H9 (cell line): ENCODE measurements at places on chromosomes 5 and 9.

- H3K27ac ChIP-seq = no peak overlapping the region
- DNase-seq = no peak
- H3K4me1 ChIP-seq = no peaks in the 10 kb centered on the region; the same call in none of the 2 replicates
Observed at GRCh38 chr5:158483281-158483860, 616.3 kb downstream of the EBF1 start.

DNA sequence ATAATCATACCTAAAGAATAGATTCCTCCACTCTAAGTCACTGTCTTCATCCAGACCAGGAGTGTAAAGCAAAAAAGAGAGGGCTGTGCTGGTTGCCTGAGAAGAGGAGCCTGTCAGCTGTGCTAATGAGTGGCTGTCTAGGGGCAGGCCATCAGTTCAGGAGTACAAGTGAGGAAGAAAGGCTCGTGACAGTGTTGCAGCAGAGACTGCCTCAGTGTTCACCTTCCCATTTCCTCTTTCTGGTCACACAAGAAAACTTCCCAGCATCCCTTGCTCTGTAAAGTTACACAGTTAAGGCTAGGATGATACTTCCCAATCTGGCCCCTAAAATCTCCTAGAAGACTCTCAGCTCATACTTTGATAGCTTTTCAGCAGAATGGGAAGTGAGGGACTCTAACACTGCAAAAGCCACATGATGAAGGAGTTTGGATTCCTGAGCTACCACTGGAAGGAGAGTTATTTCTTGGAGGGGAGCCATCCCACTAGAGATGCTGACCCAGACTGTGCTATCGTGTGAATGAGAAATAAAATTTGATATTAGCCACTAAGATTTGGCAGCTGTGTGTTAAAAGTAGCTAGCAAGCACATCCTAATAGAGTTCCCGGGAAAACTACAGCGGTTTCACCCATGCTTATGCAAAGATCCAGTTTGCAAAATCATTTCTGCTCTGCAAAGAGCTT is 67.1 kb downstream of the ADAMTS12 start:
- peaks cover 2% of the 10 kb centered on the region for H3K4me1 ChIP-seq
- no peaks in the 10 kb centered on the region for H3K36me3 ChIP-seq
- H3K27ac ChIP-seq = no peak overlapping the region
- DNase-seq = no peak
- no peaks in the 10 kb centered on the region for H3K27me3 ChIP-seq

DNA sequence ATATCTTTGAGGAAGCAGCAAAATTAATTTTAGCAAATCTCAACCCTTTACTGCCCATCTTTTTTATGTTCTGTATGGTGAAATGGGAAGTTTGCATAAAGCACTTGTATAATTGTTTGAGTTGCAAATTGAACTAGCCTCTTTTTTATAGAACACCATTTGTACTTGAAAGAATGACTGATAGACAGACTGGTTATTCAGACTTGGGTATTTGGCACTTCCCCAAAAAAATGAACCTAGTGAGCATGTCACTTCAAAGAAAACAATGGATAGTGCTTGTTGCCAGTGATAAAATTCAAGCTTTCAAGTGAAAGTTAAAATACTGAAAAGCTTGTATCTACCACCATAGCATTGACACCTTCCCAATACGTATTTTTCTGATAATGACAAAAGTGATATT is 115.8 kb downstream of the ERCC6L2 start:
- no peaks in the 10 kb centered on the region for H3K27me3 ChIP-seq
- DNase-seq = no peak
- H3K36me3 ChIP-seq = peaks cover 26% of the 10 kb centered on the region
- no peak overlapping the region for H3K4me3 ChIP-seq

GRCh38 chr5:79349047-79349446 is 113.1 kb downstream of the JMY start:
- no peaks in the 10 kb centered on the region for H3K4me1 ChIP-seq
- H3K27ac ChIP-seq = no peak overlapping the region
- H3K27me3 ChIP-seq = no peaks in the 10 kb centered on the region
- H3K36me3 ChIP-seq = peaks cover 14% of the 10 kb centered on the region
- H3K4me3 ChIP-seq = no peak overlapping the region
- DNase-seq = no peak

DNA sequence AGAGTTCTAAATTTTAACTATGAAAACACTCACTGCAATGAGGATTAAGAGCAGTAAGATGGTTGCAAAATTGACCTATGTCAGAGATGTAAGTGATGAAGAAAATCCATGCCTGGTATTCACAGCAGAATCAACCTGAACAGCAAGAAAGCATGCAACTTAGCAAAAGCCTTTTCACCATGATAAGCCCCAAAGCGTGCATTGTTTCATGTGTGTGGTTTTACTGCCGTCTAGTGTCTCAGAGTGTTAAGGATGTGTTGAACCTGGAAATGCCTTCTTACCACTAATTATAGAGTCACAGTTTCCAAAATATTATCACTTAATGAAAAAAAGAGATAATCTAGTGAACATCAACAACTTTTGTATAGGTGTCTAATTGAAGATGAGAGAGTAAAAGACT is 415.2 kb upstream of the TRPC7 start:
- no peaks in the 10 kb centered on the region for H3K27me3 ChIP-seq
- DNase-seq = no peak
- H3K4me3 ChIP-seq = no peak overlapping the region
- H3K36me3 ChIP-seq = peaks cover 6% of the 10 kb centered on the region
- H3K27ac ChIP-seq = no peak overlapping the region

- peaks cover 10% of the 10 kb centered on the region for H3K36me3 ChIP-seq
- H3K4me1 ChIP-seq = peaks cover 10% of the 10 kb centered on the region
- no peak overlapping the region for H3K27ac ChIP-seq
- H3K27me3 ChIP-seq = no peaks in the 10 kb centered on the region
Observed at GRCh38 chr5:172003746-172004145, 2.7 kb downstream of the FBXW11 start.

GRCh38 chr9:37424204-37424685 is 1.7 kb downstream of the GRHPR start:
- H3K36me3 ChIP-seq = peaks cover 35% of the 10 kb centered on the region
- peaks cover 4% of the 10 kb centered on the region; the same call in 1 of the 2 replicates for H3K4me1 ChIP-seq
- peak overlapping the region; percentile 97; the same call in 2 of the 3 replicates for H3K4me3 ChIP-seq
- DNase-seq = no peak
- no peaks in the 10 kb centered on the region for H3K27me3 ChIP-seq

DNA sequence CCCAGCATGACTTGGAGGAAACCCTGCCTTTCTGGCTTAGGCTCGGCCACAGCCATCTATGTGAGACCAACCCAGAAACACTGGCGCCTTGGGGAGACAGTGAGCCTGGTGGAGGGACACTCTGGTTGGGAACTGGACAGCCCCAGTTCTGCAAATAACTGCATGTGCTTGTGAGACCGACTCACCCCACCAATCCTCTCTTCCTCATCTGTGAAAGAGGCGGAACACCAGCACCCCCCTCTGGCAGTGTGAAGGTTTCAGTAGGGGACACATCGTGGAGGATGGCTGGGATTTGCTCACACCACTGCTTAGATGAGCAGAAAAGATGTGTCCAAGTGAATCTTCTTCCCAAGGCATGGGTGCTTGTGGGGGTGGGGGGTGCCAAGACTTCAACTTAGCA is 43.4 kb upstream of the N4BP3 start:
- no peaks in the 10 kb centered on the region for H3K36me3 ChIP-seq
- no peaks in the 10 kb centered on the region for H3K4me1 ChIP-seq
- DNase-seq = peak; percentile 76
- H3K27me3 ChIP-seq = no peaks in the 10 kb centered on the region; the same call in 1 of the 2 replicates

DNA sequence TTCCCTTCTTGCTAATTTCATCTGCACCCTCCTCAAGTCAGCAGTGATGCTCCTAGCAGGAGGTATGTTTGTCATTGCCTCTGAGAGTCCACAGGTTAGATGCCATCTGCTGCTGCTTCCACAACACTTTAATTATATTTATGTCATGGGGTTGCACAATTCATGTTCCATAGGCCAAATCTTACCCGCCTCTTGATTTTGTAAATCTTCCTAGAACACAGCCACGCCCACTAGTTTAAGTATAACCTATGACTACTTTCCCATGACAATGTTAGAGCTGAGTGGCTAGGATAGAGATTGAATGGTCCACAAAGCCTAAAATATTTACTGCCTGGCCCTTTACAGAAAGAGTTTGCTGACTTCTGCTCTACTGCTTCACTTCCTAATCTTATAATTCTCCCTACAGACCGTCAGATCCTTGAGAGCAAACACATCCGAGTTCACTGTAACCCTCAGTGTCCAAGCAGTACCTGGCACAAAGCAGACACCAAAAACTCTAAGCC is 21.1 kb downstream of the LIFR start:
- H3K27me3 ChIP-seq = no peaks in the 10 kb centered on the region
- no peak overlapping the region for H3K4me3 ChIP-seq
- no peak for DNase-seq

DNA sequence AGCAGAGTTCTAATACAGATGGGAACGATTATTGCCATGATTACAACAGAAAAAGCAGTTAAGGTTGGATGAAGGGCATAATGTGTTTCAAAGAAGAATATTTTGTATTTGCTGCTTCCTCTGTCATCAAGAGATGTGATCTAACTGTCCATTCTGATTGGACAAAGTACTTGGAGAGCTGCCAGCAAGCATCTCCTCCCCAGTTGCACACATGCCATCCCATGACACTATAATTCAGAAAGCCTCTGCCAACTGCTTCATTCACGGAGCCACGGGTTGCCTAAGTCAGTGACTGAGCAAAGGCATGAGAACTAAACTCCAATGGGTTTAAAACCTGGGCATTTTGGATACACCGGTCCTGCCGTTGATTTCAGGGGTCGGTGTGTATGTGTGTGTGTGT is 253.8 kb downstream of the CRB2 start:
- H3K27me3 ChIP-seq = no peaks in the 10 kb centered on the region
- no peaks in the 10 kb centered on the region for H3K4me1 ChIP-seq
- H3K27ac ChIP-seq = no peak overlapping the region
- no peak for DNase-seq
- H3K4me3 ChIP-seq = no peak overlapping the region

GRCh38 chr5:172540099-172540870 is 86.0 kb upstream of the SH3PXD2B start:
- no peaks in the 10 kb centered on the region; the same call in 1 of the 2 replicates for H3K4me1 ChIP-seq
- H3K27ac ChIP-seq = no peak overlapping the region
- no peak for DNase-seq
- H3K36me3 ChIP-seq = no peaks in the 10 kb centered on the region
